ENCODE measurements at places on chromosomes 16 and 17.

DNA sequence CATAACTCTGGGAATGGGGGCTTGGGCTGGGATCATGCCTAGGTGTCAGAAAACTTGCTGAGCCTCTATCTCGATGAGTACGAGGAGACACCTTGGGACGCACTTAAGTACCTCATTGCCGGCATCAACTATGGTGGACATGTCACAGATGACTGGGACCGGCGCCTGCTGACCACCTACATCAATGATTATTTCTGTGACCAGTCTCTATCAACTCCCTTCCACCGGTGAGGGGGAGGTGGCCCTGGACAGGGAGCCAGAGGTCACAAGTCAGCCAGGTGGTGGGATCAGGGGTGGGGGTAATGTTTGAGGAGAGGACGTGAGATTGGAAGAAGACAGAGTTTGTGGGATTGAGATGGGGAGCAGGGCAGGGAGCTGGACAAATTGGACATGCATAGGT, 3.4 kb upstream of the KDM6B start:
- no peak for DNase-seq

- DNase-seq = no peak
These were observed 1.5 kb upstream of the NQO1 start for GRCh38 chr16:69727916-69728270.

GRCh38 chr16:71943887-71944286, 48.6 kb downstream of the IST1 start:
- DNase-seq = no peak

- DNase-seq = no peak
These were observed 6.5 kb upstream of the MTMR4 start for GRCh38 chr17:58520843-58521430.

GRCh38 chr17:53217311-53217710, 605.4 kb upstream of the KIF2B start:
- DNase-seq = no peak

DNA sequence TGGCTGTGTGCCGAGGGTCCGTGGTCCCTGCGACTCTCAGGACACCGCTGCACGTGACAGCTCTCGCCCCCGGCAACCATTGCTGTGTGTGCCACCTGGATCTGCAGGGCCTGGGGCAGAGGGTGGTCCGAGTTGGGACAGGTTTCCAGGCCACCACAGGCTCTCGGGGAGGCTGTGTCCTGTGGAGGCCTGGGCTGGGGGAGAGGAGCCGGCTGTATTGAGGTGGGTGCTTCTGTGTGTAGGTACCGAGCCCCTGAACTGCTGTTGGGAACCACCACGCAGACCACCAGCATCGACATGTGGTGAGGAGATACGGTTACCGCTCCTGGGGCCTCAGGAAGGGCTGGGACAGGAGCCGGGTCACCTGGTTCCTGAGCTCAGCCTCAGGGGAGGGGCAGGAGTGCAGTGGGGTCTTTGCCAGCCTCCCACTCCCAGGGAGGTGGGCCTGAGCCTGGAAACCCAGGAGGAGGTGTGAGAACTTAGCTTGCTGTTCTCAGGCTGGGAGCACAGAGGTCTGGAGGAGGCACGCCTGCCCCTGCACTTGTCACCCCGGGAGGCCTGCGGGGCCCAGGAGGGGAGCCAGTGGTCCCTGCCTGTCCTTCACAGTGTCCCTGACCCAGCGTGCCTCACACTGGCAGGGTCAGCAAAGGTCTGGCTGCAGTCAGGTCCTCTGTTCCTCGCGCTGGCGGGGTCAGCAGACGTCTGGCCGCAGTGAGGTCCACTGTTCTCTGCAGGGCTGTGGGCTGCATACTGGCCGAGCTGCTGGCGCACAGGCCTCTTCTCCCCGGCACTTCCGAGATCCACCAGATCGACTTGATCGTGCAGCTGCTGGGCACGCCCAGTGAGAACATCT, 7.3 kb downstream of the SPATA2L start:
- no peak for DNase-seq

GRCh38 chr17:13484020-13484419, 117.7 kb downstream of the HS3ST3A1 start:
- DNase-seq = no peak

GRCh38 chr17:64073771-64074703, 53.6 kb upstream of the ICAM2 start:
- DNase-seq = no peak

- DNase-seq = no peak
These were observed 15.0 kb downstream of the KIAA0513 start for GRCh38 chr16:85042606-85043005.

- DNase-seq = peak; percentile 60
These were observed 436.4 kb downstream of the SOX9 start for GRCh38 chr17:72556944-72557826.

DNA sequence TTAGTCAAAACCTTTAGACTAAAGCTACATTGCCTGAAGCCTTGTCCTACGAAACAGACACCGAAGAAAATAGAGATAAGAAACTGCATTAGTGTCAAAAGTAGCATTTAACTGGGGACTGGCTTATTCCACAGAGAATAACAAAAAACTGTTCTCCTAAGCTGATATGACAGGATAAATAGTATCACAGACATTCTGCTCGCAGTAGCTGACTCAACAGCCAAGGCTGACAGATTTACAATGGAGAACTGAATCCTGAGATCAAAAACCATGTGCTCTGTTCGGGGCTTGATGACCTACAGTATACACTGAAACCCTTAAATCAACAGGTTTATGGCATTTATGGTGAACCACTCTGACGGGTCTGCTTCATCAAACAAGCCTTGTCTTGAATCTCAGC, 25.5 kb downstream of the ADAMTS18 start:
- no peak for DNase-seq

DNA sequence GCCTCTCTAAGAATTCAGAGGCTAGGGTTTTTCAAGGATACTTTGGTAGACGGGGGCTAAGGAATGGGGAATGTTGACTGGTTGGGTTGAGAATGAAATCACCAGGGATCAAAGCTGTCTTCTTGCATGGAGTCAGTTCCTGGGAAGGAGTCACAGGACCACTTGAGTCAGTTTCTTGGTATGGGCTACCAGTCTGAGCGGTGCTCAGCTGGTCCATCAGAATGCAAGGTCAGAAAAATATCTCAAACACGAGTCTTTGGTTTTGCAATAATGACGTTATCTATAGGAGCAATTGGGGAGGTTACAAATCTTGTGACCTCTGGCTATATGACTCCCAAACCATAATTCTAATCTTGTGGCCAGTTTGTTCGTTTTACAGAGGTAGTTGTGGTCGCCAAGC, 18.4 kb downstream of the CHD9NB start:
- no peak for DNase-seq

- DNase-seq = no peak
These were observed 123.4 kb downstream of the NTN1 start for GRCh38 chr17:9144502-9145249.

DNA sequence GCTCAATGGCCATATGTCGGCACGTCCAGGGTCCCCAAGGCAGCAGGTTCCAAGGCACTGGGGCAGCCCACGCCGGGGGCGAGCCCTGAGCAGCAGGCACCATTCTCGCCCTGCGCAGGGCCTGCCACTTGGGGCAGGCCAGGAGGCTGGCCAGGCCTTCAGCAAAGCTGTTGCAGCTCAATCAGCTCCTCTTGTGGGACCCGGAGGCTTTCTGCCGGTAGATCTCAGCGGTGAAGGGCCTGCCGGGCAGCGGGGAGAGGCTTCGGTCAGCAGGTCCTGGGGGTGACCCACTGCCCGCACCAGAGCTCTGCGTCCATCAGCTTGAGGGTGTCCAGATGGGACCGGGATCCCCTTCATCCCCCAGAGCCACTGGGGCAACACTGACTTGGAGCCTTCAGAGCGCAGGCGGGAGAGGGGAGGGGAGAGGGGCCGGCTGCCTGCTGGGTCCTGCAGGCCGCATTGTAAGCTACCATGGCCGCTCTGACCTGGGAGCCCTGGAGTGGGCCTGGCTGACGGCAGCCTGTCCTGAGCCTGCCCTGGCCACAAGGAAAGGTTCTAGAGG, 9.5 kb upstream of the RASD1 start:
- DNase-seq = no peak

GRCh38 chr17:61542027-61542426, 49.0 kb downstream of the NACA2 start:
- no peak for DNase-seq

DNA sequence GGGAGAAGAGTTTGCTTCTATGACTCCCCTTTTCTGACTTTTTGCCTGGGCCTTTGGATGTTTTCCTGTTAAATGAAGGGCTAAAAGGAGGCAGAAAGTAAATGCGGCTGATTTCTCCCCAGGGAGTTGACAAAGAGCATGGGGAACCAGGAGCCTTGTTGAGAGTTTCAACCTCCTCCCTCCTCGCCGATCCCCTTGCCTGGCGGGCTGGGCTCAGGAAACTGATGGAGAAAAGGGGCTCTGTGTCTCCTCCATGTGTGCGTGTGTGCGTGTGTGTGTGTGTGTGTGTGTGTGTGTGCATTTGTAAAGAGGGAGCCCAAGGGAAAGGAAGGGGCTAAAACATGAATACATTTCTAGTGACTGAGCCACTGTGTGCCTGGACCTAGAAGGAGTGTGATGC, 94.5 kb downstream of the ZDHHC7 start:
- no peak for DNase-seq

DNA sequence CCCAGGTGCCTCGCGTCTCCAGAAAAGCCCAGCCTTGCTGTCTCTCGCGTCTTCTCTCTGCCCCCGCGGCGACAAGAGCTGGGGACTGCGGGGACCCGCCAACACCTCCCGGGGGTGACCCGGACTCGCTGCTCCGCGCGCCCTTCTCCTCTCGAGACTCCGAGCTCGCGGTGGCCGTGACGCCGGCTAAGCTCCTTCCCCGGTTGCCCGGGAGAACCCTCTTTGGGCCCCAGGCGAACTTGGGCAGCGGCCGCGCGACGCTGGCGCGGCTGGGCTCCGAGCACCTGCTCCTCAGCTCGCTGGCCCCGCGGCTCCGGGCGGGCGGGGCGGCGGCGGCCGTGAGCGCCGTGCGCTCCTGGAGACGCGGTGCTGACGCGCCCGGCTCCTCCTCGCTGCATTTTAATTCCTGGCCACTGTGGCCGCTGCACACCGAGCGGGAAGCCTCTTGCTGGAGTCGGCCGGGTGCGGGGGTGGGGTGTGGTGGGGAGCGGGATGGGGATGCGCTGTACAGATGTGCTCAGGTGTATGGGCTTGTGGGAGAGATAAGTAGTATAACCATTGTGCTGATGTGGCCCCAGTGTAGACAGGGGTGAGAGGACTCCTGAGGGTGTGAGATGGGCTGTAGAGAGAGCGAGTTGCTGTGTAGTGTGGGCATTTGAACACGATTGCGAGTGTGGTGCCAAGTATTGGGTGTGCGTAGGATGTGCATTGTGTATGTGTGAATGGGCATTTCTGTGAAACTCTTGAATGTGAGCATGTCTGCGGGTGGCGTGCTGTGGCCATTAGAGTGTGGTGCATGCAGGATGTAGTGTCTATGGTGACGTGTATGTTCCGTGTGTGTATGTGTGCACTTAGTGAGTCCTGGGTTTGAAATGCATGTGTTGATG, at the start of gene ASIC2:
Gene ASIC2 (minus strand): TSS at position 315 of the 887 bp plus-strand sequence.
- DNase-seq = no peak

DNA sequence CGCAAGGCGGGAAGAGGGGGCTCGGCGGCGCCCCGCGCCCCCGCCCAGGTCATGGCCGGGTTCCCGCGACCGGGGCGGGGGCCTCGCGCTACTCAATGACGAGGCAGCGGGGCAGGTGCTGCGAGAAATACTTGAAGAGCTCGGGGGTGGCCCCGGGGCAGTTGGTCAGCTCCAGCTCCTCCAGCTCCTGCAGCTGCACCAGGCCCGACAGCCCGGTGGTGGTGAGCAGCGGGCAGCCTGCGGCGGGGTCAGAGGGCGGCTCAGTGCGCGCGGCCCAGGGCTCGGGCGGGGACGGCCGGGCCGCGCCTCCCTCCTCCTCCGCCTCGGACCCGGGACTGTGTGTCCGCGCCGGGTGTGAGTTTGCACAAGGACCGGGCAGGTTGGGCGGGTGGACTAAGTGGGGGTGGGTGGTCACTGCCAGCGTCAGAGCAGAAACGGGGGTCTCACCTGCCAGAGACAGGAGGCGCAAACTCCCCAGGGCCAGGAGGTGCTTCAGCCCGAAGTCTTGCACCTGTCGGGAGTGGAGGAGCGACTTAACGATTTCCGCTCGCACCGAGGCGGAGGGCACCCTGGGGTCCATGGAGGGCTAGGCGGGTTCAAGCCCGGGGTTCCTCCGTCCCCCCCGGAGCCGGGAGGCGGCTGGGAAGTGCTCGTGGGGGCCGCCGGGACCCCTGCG, 4.1 kb upstream of the WDR24 start:
- peak; percentile 28 for DNase-seq

DNA sequence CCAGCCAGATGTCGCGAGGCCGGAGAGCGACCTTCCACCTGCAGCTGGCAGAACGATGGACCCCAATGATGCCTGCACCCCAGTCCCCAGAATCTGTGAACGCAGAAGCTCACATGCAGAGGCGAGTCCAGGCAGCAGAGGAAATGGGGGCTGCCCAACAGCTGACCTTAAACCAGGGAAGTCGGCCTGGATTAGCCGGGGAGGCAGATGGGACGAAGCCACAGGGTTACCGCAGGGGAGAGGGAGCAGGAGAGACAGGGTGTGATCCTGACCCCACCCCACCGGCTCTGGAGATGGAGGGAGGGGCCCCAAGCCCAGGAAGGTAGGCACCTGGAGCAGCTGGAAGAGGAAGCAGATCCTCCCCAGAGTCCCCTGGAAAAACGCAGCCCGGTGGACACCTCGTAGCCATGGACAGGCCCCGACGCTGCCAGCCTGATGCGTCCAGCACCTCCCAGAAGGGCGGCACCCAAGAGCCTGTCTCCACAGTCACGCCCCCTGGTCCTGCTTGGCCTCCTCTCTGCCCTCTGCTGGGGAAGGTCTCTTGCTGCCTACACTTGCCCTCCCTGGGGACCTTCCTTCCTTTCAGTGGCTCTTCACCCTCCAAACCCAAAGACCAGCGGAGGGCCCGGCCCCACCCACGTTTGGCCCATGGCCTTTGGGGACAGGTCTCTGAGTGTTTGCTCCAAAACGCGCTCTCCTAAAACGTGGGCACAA, 37.3 kb downstream of the PIEZO1 start:
- DNase-seq = peak; percentile 28

- peak; percentile 81 for DNase-seq
These were observed 5.3 kb upstream of the WDR24 start for GRCh38 chr16:695355-696089.

DNA sequence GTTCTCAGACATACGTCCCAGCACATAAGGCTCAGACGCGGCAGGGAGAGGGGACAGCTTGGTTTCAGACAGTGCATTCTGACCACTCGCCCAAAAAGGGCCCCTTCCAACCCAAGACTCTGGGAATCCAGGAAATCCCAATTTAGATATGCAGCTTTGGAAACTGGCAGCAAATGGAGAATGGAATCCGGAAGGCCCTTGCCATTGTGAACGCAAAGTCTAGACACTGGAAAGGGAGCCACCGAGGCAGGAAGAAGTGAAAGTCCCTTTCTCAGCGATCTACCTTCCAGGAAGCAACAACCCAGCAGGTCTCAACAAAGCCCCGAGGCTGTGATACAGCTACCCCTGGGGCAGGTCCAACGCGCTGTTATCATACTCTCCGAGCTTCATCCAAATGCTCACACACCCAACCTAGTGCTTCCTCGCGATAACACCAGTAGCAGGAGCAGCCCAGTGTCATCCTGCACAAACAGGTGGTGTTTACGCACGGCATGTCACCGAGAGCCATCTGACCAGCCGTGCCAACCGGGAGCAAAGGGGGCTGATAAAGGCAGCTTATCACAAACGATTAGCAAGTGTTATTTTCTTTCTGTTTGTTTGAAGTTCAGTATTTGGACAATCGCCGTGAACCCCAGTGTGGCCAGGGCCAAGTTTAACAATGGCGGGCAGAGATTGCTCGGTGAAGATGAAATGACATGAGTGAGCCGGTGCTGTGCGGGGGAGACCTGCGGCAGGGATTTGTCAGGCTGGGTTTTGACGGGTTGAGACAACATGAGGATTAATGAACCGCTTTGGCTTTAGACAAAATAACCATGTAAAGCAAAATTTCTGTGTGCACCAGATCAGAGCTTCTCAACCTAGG, 240.6 kb downstream of the FOXL1 start:
- DNase-seq = no peak

Data from CD4-positive, alpha-beta T cell treated with Interleukin-6 for 4 hours (primary cell).